Stimulated activated CD4-positive, alpha-beta T cell treated with anti-CD3 and anti-CD28 coated beads, Interleukin-1b, Interleukin-23, amount 100 ng/mL, for 48 hours (primary cell): ENCODE measurements at places on chromosomes 3 and 15.

- no peak for DNase-seq
Observed at GRCh38 chr3:171064461-171064860, 37.9 kb upstream of the SLC2A2 start.

GRCh38 chr3:155065537-155065936 is 14.6 kb upstream of the MME start:
- DNase-seq = no peak

DNA sequence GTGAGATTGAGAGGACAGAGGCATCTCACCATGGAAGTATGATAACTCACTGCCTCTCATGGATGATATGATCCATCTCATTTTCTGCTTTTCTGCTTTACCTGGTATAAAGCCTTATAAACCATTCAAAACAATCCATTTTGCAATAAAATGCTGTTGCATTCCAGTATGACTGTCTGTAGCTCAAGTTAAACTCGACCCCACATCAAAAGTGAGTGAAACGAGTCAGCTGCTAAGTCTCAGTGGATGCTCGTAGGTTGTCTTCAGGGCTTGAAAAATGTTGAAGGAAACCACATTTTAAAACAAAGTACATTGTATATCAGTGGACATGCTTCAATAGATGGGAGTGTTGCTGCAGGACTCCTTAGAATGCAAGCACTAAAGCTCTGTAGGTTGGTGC is 839.0 kb downstream of the TUSC7 start:
- no peak for DNase-seq

DNA sequence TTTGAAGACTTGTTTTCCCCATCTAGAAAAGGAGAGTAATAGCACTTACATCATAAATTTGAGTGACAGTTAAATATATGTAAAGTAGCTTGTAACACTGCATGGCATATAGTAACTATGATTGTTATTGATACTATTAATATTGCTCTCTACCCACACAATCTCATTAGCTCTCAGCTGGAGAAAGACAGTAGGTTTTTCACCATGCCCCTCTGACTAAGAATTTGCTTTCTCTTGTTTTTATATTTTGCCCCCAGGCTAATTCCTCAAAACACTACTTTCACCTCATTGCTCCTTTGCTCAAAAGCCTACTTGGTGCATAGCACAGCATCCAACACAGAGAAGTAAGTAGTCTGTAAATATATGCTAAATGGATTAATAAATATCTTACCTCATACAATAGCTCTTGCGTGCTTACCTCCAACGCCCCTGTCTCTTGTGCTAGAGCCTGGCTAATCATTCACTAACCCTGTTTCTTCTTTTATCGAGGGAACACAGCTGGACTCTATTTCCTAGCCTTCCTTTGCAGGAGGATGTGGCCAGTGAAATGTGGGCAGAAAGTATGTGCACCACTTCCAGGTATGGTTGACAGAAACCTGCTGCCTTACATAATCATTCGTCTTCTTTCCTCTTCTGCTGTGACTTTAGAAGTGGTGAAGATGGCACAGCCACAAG is 190.0 kb downstream of the PLCH1 start:
- DNase-seq = no peak

DNA sequence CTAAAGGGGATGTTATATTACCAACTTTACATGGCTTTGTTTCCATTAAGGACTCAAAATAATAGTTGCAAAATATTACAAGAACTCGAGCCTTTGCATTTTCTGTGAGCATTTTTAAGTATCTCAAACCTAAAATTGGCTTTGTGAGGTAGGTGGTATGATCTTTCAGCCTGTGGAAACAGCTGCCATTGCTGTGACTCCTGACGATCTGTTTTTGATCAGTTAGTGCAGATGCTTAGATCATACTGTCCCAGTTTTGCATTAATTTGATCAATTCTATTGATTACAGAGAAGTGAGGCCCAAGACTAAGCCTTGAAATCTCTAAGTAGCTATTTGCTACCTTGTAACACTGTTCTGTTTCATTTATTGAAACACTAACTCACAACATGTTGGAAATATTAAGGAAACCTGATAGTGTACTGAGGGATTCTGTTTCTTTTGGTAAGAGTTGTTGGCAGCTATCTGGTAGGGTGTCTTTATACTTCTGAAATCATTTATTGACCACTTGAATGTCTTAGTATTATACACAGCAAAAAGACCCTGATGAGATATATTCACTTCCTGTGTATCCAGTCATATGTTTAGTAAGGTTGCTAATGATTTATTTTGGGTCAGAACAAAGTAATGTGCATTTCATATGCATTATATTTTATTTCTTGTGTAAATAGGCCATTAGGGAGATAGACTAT is 14.8 kb downstream of the SKIL start:
- DNase-seq = no peak

DNA sequence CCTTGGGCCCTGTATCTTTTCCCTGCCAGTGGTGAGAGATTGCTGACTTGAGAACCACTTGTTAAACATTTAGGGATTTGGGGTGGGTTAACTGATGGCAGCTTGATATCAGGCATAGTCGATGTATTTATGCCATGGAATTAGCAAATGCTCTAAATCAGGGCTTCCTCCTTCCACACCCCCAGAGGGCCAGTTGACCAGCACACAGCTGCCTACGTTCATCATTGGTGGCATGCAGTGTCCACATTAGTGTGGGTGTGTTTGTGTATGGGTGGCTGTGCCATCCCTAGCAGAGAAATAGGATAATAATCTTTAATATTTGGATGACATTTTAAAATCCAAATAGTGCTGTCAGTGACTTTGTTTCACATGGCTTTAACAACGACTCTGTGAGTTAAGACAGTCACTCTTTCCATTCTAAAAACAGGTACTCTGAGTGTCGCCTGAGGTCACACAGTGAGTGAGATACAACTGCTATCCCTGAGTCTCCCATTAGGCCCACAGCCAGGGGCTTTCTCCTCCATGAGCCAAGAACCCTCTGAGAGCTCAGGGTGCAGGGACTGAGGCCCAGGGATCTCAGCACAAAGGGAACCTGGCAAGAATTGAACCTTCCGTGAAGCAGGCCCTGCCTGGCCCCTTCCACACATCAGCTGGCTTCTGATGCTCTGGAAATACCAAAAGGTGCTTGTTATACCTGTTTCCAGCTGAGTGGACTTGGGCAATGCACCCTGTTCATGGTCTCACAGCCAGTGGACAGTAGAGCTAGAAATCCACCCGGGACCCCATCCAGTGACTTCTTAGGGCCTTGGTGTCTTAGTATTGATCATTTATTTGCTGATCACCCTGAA is 4.3 kb upstream of the LTF start:
- DNase-seq = no peak

DNA sequence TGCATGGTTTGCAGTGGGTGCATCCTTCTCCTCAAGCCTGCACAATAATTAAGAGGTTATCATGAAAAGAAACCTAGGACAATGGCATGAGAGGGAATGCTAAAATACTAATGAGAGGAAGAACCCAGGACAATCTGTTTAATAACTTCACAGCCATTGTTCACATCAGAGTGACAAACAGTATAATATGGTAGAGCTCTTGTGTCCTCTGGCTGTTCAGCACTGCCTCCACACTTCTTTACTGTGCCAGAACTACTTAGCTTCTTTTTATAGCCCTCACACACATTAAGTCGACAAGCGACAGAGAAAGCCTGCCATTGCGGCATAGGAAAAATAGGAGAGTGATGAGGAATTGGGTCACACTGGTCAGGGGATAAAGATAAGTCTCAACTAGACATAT is 65.0 kb upstream of the MEIS2 start:
- DNase-seq = no peak

DNA sequence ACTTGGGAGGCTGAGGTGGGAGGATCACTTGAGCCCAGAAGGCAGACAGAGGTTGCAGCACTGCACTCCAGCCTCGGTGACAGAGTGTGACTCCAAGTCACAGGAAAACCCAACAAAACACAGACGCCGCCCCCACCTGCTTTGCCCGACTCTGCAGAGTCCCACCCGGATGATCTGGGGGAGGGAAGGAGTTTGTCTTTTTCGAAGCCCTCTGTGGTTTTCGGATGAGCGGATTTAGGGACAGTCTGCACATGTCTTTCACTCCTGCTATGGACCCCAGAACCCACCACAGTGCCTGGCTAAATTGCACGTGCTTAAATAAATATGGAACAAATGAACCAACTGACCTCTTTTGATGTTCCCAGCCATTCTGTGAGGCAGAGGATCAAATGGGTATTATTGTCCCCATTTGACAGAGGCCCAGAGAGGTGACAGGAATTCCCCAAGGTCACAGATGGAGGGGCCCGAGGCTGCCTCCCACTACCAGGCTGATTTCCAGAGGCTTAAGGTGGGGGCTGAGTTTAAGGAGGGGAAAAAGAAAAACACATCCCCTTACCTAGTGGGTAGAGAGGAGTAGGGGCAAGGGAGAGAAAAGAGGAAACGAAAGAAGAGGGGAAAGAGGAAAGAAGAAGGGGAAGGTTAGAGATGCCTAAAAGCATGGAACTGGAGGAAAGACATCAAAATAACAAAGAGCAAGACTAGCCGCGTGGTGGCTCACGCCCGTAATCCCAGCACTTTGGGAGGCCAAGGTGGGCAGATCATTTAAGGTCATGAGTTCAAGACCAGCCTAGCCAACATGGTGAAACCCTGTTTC is 59.4 kb upstream of the TFRC start:
- DNase-seq = no peak

GRCh38 chr3:80018375-80018774 is 250.6 kb upstream of the ROBO1 start:
- no peak for DNase-seq

DNA sequence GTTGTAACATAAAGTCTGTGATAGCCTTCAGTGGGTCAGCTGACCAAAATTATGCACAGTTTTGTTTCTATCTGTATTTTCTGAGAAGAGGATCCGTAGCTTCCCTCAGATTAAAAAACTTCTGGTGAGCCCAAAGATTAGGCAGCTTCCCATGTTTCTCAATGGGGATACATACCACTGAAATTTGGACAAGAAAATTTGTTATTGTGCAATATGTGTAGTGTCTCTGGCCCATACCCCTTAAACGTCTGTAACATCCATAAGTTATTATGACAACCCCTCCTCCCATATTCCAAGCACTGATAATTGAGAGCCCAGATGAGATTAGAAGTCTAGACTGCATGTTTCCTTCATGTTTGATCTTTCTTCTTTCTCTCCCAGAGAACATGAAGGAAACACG is 1.9 kb upstream of the MITF start:
- no peak for DNase-seq

- no peak for DNase-seq
Observed at GRCh38 chr15:66646308-66646707, 55.7 kb upstream of the SMAD6 start.

- DNase-seq = no peak
Observed at GRCh38 chr3:11350374-11350773, 78.2 kb downstream of the ATG7 start.

- DNase-seq = no peak
Observed at GRCh38 chr15:68114356-68114755, 60.2 kb downstream of the PIAS1 start.
